Natural killer cell (primary cell): ENCODE measurements at places on chromosomes 13 and 19. TPM values are rescaled to one million over a fixed set of nuclear protein-coding genes. Genes with fewer than 3 reads are reported as not detected.
A peak's percentile ranks its signal among the peaks of the same experiment; 100 is the strongest.

The ZNF132 gene
- 1.6 TPM for total RNA-seq

The TMEM86B gene
- total RNA-seq: 14.6 TPM

The ENOX1 gene
- not detected for total RNA-seq

The ZNF627 gene
- total RNA-seq: 7.5 TPM

The VMAC gene
- total RNA-seq: 26.3 TPM

The GAMT gene
- total RNA-seq: 5.1 TPM

The KCNJ14 gene
- total RNA-seq: 0.77 TPM

- no peak for DNase-seq
These were observed 463 bp upstream of the TSC22D1 start for GRCh38 chr13:44576351-44577235.

DNA sequence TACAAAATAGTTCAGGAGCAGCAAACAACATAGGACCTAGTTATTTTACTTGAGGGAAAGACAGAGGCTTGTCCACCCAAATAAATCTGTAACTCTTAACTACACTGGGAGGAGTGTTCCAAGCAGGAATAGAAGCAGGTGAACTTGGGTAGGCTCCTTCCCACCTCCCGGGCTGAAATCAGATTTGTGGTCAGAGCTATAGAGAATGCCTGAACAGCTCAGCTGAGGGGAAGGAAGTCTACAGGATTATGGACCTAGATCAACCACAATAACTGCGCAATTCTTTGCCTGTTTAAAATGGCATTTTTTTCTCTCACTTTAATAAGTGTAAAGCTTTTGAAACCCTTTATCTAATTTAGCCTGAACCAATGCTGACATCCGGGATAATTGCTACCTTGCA, 73.5 kb upstream of the IRS2 start:
- no peak for DNase-seq

- DNase-seq: no peak
These were observed 61.2 kb upstream of the ARGLU1 start for GRCh38 chr13:106628936-106629659.

- peak; percentile 74 for DNase-seq
These were observed 13.8 kb downstream of the ATP12A start for GRCh38 chr13:24693862-24694471.

GRCh38 chr19:17441241-17442021, 7.0 kb downstream of the TMEM221 start:
- DNase-seq: peak; percentile 63

- DNase-seq: no peak
These were observed 3.6 kb upstream of the ASF1B start for GRCh38 chr19:14139944-14140343.

DNA sequence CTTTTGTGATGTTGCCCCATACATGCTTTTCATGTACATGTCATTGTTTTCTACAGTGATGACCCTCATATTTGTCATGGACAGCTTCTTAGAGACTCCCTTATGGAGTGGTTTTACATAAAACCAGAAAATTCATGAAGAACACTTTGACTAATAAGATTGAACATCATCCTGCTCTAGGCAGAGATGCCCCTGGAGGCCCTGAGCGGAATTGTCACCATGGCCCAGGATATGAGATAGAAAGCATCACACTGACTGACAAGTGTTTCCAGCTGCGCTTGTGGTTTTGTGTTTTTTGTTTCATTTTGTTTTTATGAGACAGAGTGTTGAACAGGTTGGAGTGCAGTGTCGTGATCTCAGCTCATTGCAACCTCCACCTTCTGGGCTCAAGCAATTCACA, 22.2 kb downstream of the ZNF701 start:
- DNase-seq: no peak

GRCh38 chr19:4140237-4140711, 13.2 kb upstream of the CREB3L3 start:
- DNase-seq: no peak

DNA sequence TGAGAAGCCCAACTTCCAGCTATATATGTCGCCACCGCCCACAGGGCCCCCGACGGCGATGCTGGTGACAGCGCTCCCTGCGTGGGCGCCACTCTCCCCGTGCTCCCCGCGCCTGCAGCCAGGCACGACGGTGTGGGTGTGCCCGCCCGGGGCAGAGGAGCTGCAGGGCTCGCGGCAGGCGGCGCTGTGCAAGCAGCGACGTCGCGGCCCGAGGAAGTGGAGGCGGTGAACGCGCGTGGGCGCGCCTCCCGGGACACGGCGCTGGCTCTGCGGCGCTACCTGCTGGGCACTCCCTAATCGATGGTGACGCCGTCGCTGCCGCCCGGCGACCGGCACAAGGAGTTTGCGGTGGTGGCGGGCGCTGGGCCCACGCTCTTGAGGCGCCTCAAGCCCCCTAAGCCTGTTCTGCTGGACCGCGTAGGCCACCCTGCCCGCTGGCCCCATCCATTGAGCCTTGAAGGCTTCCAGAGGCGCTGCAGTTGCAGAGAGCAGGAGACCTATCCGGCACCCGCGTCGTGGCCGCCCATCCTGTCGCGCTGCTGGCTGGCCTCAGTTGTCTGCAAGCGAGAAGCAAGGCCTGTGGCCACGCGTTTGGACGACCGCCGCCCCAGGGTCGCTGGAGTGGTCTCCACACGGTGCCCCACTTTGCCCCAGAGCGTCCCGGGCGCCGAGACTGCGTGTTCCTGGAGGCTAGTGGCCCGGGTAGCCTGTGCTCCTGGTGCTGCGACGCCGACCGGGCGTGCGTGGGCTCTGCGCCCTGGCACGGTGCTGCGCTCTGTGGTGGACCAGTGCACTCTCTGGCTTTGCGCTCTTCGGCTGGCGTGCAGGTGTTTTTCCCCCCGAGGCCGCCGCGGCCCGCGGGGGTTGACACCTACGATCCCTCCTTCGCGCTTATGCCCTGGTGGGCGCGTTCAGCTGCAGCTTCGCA, 23.1 kb downstream of the LRFN3 start:
- DNase-seq: peak; percentile 94

DNA sequence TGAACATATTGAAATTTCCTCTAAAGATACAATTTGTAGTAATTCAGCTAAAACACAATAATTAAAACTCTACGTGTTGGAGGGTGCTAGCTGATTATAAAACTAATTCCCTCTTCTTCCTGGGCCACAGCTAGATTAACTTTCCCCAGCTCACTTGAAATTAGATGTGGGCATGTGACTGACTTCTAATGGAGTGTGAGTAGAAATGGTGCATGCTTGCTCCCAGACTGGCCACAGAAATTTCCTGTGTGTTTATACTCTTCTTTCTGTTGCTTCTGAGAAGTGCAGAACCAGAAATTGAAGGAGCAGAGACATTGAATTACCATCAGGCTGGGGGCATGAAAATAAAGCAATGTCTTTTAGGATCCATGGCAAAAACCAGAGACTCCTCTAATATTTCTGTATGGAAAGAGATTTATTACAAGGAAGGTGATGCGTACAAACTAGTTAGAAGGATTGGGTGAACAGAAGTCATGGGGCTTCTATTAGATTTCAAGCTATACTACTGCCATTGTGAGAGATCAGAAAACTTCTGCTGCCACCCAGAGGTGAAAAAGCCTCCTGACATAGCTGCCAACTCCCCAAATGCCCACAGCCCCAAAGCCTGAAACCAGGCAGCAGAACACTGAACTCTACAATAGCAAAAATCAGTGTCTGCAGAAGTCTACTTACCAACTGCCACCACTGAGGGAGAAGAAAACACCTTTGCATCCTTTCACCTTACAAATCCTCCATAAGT, 379.2 kb upstream of the MIR17HG start:
- no peak for DNase-seq

- DNase-seq: no peak
These were observed 4.4 kb downstream of the PLEKHJ1 start for GRCh38 chr19:2231621-2232221.

DNA sequence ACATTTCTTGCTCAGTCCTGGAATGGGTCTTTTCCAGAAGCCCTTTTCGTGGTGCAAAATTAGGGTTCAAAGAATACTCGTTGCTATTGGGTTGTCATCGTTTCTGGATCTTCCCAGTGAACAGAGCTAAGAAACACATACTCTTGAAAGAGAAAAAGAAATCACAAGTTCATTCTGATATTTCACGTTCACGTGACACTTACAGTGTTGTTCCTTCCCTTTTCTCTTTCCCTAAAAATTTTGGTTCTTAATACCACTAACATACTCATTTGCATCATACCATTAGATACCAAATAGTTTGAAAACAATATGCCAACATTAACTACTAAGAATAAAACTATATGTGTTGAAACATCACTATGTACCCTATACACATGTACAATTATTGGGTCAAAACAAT, 13.4 kb upstream of the GTF2F1 start:
- no peak for DNase-seq
